Osteocyte (in vitro differentiated cells): ENCODE measurements at places on chromosomes 1 and 21. TPM values are rescaled to one million over a fixed set of nuclear protein-coding genes. Genes with fewer than 3 reads are reported as not detected.

DNA sequence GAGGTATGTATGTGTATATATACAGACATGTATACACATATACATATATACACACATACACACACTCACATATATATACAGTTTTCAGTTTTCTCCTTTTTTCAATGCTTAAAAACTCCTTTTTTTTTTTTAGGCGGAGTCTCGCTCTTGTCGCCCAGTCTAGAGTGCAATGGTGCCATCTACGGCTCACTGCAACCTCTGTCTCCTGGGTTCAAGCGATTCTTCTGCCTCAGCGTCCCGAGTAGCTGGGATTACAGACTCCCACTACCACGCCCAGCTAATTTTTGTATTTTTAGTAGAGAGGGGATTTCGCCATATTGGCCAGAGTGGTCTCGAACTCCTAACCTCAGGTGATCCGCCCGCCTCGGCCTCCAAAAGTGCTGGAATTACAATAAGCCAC is 27.0 kb downstream of the STYXL2 start:
- no peak overlapping the region for H3K4me3 ChIP-seq
- H3K27me3 ChIP-seq, result peaks cover 5% of the 10 kb centered on the region
- peaks cover 28% of the 10 kb centered on the region for H3K4me1 ChIP-seq
- peak overlapping the region; percentile 76 for H3K27ac ChIP-seq
- no peak for DNase-seq

DNA sequence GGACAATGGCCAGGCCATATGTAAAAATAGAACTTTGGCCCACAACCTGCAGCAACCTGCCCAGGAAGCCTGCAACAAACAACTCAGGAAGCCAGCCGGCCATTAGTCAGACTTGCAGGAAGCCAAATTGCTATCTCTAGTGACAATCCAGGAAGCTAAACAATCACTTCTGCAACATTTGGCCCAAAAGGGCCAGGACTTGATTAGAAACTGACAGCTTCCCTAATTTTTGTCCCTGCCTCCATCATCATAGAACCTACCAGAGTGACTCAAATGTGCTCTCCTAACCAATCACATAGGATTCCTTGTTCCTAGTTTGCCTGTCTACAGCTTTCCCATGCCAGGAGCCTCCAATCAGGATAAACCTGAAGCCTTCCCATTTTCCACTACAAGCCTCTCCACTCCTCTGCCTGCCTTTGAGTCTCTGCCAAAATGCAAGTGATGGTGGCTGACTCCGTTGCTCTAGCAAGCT is 639.3 kb downstream of the PTPRU start:
- no peak for DNase-seq
- H3K4me1 ChIP-seq, result no peaks in the 10 kb centered on the region
- H3K27me3 ChIP-seq, result peaks cover 4% of the 10 kb centered on the region
- H3K4me3 ChIP-seq, result no peak overlapping the region

- no peak overlapping the region for H3K4me3 ChIP-seq
- peaks cover 28% of the 10 kb centered on the region for H3K4me1 ChIP-seq
Measured at GRCh38 chr1:3614755-3615742, 3.7 kb upstream of the MEGF6 start.

Gene ZFP69
- total RNA-seq, result 3.7 and 4.9 TPM in 2 replicates

DNA sequence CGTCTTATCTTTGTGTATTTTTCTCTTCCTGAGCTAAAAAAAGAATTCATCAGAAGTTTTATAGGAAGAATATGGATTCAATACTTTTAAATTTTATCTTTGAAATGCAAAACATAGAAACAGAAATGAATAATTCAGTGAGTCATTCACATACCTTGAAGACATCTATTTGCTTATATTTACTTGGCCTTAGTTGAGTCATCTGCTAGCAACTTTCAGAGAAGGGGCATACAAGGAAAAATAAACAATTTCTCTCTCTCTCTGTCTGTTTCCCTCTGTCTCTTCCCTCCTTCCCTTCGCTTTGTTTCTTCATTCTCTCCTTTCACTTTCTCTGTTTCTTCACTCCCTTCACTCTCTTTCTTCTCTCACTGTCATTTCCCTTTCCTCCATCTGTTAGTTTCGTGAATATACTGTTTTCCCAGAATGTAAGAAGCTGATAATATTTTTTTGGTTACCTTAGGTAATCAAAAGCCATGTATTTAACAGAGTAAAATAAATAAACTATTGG is 477.2 kb downstream of the BRINP3 start:
- peak overlapping the region; percentile 61 for H3K27ac ChIP-seq
- no peak for DNase-seq
- H3K4me1 ChIP-seq, result peaks cover 25% of the 10 kb centered on the region
- H3K27me3 ChIP-seq, result no peaks in the 10 kb centered on the region
- peaks cover 2% of the 10 kb centered on the region for H3K36me3 ChIP-seq

- no peak overlapping the region for H3K27ac ChIP-seq
- no peak overlapping the region for H3K4me3 ChIP-seq
- DNase-seq, result no peak
- peaks cover 16% of the 10 kb centered on the region for H3K4me1 ChIP-seq
- H3K36me3 ChIP-seq, result peaks cover 23% of the 10 kb centered on the region
- no peaks in the 10 kb centered on the region for H3K27me3 ChIP-seq
Measured at GRCh38 chr1:244431166-244431565, 20.5 kb downstream of the ADSS2 start.

DNA sequence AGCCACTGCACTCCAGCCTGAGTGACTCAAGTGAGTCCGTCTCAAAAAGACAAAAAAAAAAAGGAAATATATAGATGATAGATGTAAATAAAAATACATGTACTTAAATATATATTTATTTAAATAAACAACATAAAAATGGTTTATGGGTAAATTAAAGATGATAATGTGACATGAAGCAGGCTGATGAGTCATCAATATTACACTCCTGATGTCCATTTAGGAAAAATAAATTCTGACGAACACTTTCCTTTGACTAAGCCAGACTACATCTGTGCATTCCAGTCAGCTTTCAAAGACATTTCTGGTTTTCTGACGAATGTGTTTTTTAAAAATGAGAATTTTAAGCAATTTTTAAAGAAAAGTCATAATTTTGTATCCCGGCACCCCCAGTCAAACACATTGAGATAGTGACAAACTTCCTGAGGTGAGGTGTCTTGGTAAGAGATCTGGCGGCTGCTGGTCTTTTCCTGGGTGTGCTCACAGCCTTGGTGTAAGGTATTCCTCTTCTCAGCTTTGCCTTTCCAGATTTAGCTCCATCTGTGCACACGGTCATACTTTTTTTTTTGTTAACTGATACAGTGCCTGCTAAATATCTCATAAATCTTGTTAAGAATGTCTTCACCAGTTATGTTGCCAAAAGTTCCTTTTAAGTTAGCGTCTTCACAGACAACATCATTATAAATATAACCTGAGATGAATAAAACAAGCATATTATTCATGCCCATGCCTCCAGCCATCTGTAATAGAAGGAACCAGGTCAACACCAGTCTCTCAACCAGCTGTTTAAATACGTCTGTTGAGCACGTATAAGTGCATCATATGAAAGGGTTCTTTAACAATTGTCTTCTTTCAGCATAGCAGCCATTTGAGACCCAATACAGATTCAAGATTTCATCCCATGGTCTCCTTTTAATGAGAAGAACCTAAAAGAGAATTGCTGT is 214.5 kb upstream of the PLD5 start:
- no peaks in the 10 kb centered on the region for H3K27me3 ChIP-seq
- DNase-seq, result no peak
- H3K36me3 ChIP-seq, result no peaks in the 10 kb centered on the region
- no peaks in the 10 kb centered on the region for H3K4me1 ChIP-seq

- DNase-seq, result no peak
- no peaks in the 10 kb centered on the region for H3K27me3 ChIP-seq
- H3K36me3 ChIP-seq, result peaks cover 42% of the 10 kb centered on the region
Measured at GRCh38 chr1:214377886-214378285, 96.9 kb downstream of the SMYD2 start.

Gene ADORA1
- 0.21 and 0.26 TPM in 2 replicates for total RNA-seq

- H3K27me3 ChIP-seq, result peaks cover 2% of the 10 kb centered on the region
- no peak overlapping the region for H3K4me3 ChIP-seq
- DNase-seq, result no peak
- peaks cover 16% of the 10 kb centered on the region for H3K4me1 ChIP-seq
Measured at GRCh38 chr1:192904438-192904895, 95.6 kb downstream of the RGS2 start.

- H3K4me1 ChIP-seq, result no peaks in the 10 kb centered on the region
- DNase-seq, result no peak
- H3K27ac ChIP-seq, result no peak overlapping the region
- H3K4me3 ChIP-seq, result no peak overlapping the region
- H3K27me3 ChIP-seq, result no peaks in the 10 kb centered on the region
- H3K36me3 ChIP-seq, result no peaks in the 10 kb centered on the region
Measured at GRCh38 chr1:79738101-79738500, 731.6 kb upstream of the ADGRL4 start.

DNA sequence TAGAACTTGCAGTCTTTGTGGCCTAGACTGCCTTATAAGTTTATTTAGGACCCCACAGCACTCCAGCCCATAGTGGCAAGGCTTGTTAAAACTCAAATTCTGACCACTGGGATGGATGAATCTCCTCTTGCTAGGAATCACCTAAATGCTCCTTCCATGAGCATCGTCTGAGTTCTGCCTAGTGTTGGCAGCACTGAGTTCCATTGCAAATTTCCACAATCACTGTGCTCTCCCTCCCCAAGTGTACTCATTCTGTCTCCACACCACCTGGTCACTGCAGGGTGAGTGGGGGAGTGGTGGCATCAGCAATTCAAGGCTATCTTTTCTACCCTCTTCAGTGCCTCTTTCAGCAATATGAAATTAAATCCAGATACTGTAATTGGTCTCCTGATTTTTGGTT is 46.7 kb upstream of the PTBP2 start:
- no peaks in the 10 kb centered on the region for H3K27me3 ChIP-seq
- no peak overlapping the region for H3K27ac ChIP-seq
- no peaks in the 10 kb centered on the region for H3K4me1 ChIP-seq

DNA sequence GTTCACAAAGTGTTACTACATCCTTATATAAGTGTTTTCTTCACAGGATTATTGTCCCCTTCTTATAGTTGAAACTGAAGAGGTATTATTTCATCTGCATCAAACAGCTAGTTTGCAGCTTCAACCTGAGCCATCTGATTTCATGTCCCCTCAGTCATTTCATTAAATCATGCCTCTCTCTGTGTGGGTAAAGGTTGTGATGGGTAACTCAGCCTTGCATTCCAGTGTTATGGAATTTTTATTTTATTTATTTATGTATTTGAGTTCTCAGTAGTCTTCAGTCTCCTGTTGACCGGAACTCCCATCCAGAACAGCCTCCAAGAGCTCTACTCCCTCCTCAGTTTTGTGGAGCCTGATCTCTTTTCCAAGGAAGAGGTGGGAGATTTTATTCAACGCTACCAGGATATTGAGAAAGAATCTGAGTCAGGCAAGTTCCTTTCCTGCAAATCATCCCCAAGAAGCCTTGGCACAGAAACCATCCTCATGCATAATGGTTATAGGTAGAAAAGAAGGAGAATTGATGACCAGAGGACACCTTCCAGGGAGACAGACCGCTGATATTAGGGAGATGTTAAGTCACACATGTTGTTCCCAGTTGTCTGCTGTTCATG is 21.8 kb downstream of the CHD1L start:
- no peak for DNase-seq
- no peaks in the 10 kb centered on the region for H3K4me1 ChIP-seq
- no peak overlapping the region for H3K4me3 ChIP-seq
- peaks cover 56% of the 10 kb centered on the region for H3K36me3 ChIP-seq

DNA sequence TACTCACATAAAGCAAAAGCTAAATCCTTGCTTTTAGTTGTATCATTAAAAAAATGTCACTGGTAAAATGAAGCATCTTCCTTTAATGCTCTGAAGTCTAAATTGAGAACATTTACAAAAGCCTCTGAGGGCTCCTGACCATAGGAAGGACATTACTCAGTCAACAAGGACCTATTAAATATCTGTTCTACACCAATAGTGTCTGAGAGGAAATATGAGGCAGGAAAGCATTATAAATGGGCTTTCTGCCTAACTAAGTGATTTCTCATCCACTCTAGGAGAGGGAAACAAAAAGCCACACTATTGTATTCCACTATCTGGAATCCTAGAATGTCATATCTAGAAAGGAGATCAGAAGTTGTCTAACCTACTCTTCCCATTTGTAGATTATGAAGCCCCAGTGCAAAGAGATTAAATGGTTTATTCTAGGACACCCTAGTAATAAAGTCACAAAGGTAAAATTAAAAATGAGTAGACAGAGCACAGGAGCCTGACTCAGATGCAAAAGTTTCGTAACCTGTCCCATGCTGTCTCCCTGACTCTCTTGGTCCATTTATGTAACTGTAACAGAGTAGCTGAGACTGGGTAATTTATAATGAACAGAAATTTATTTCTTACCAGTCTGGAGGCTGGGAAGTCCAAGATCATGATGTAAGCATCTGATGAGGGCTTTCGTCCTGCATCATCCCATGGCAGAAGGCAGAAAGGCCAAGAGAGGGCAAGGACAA is 17.6 kb downstream of the RGS1 start:
- H3K4me1 ChIP-seq, result no peaks in the 10 kb centered on the region
- no peak for DNase-seq
- no peak overlapping the region for H3K4me3 ChIP-seq
- H3K36me3 ChIP-seq, result no peaks in the 10 kb centered on the region
- H3K27me3 ChIP-seq, result no peaks in the 10 kb centered on the region

GRCh38 chr1:26351590-26352337 is 2.2 kb downstream of the CRYBG2 start:
- no peaks in the 10 kb centered on the region for H3K36me3 ChIP-seq
- peaks cover 5% of the 10 kb centered on the region for H3K27me3 ChIP-seq
- no peak overlapping the region for H3K27ac ChIP-seq
- no peak overlapping the region for H3K4me3 ChIP-seq

Gene KCNJ9
- total RNA-seq, result not detected in 2 replicates

Gene WNT4
- 0.13 and 0.19 TPM in 2 replicates for total RNA-seq

DNA sequence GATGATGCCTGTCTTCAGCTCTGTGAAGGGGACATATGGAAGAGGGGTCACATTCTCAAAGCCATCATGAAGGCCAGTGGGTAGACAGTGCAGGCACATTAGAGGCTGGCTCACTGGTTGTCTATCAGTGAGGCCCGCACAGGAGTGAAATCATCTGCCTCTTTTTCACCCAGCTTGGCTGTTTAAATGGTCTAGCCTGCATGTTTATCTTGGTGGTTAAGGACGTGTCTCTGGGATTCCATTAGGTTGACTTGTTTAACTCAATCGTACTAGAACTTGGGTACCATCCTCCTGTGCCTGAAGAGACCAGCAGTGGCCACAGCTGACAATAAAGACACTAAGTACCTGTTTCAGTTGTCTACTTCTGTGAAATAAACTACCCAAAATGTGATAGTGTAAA is 219.3 kb downstream of the PLPP3 start:
- H3K27ac ChIP-seq, result no peak overlapping the region
- H3K4me3 ChIP-seq, result no peak overlapping the region
- no peak for DNase-seq
- no peaks in the 10 kb centered on the region for H3K27me3 ChIP-seq

GRCh38 chr1:78240191-78240590 is 194.4 kb downstream of the GIPC2 start:
- H3K27me3 ChIP-seq, result peaks cover 18% of the 10 kb centered on the region
- H3K4me3 ChIP-seq, result no peak overlapping the region
- H3K4me1 ChIP-seq, result peaks cover 3% of the 10 kb centered on the region
- H3K27ac ChIP-seq, result no peak overlapping the region

DNA sequence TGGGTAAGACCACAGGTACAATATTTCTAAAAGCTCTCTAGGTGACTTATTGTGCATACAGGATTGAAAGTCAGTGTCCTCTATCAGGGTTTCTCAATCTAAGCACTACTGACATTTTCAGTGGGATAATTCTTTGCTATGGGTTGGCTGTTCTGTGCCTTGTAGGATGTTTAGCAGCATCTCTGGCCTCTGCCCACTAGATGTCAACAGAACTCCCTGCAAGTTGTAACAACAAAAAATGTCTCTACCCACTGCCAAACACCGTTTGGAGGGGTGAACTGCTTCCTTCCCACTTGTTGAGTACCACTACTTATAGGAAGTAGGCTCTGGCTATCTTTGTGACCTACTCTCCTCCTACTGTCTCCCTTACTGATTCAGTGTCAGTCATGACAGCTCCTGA is 90.1 kb upstream of the ZRANB2 start:
- no peak for DNase-seq
- no peak overlapping the region for H3K27ac ChIP-seq
- H3K36me3 ChIP-seq, result no peaks in the 10 kb centered on the region
- no peak overlapping the region for H3K4me3 ChIP-seq
- H3K4me1 ChIP-seq, result no peaks in the 10 kb centered on the region
- H3K27me3 ChIP-seq, result no peaks in the 10 kb centered on the region
